PC-9 (cell line): ENCODE measurements at places on chromosomes 4 and X. TPM values are rescaled to one million over a fixed set of nuclear protein-coding genes. Genes with fewer than 3 reads are reported as not detected.

GRCh38 chrX:154046940-154047610 is 27.4 kb upstream of the IRAK1 start:
- DNase-seq = no peak

GRCh38 chr4:169724260-169724659 is 33.5 kb downstream of the HPF1 start:
- no peak for DNase-seq

DNA sequence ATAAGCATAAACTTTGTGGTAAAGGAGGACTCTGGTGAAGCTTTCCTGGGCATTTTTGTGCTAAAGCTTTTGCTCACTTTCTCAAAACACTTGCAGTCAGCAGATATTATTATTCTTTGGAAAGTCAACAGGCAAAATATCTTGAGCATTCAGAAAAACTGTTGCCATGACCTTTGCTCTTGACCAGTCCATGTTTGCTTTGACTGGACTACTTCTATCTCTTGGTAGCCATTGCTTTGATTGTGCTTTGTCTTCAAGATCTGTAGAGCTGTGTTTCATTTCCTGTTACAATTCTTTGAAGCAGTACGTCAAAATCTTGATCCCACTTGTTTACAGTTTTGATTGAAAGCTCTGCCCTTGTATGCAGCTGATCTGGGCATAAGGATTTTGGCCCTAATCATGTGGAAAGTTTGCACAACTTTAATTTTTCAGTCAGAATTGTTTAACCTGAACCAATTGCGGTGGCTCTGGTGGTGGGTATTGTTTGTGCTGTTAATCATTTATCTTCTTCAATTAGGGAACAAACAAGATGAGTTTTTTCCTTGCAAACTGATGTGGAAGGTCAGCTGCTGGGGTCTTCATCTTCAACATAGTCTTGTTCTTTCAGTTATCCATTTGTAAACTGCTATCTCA is 121.5 kb upstream of the NUDT6 start:
- DNase-seq = no peak

DNA sequence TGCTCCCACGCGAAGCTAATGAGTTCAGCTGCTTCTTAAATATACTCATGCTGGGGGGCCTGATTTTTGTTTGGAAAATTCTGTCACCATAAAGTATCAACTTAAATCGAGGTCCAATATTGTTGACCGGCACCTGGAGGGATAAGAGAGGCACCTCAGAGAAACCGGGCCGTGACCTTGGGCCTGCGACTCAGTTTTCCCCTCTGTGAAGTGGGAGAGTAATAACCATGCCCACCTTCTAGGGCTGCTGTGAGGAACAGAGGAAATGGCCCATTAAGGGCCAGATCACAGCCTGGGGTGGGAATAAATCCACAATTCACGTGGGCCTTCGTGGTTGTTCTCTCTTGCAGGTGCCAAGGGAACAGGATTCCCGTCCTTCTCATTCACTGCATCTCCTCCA is 39.4 kb downstream of the ZBTB49 start:
- DNase-seq = no peak

GRCh38 chrX:119036107-119037029 is 36.4 kb upstream of the CT47C1 start:
- peak; percentile 82 for DNase-seq

- no peak for DNase-seq
Measured at GRCh38 chr4:56654238-56654632, 26.9 kb downstream of the HOPX start.

DNA sequence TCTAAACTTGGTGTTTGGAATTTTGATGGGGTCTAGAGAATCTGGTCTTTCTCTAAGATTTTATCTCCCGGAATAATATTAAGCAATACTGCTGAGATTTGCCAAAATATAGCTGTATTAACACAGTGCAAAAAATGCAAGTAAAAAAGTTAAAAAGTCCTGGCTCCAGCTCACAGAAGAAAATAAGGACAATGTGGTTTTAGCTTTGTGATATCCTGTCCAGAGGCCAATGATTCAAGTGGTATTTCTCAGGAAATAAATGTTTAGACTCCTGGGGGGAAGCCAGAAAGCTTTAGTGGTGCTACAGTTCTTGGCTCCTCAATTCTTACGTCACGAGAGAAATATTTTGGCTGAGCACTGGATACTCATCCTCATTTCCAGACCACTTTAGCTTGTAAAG is 40.9 kb upstream of the IL13RA2 start:
- DNase-seq = no peak

DNA sequence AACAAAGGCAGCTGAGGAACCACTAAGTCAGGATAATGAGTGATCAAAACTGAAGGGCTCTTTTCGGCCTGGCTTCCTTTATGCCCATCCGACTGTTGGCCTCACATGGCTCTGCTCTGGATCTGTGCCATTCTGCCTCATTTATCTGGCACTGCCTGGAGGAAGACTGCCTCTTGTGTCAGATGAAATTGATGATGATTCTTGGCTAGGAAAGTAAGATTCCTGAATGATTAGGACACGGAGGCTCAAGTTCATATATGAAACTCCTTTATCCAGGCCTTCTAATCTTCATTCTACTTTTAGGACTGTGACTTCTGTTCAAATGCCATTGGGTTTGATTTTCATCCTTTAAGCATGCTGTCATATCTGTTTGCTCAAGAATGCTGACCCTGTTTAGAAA is 475.4 kb upstream of the RPS6KA3 start:
- DNase-seq = no peak

- no peak for DNase-seq
Measured at GRCh38 chr4:136277741-136278140, 1254.6 kb downstream of the PCDH18 start.

The HELT gene
- not detected in 2 replicates for total RNA-seq

The ERAS gene
- total RNA-seq = 0.50 TPM in 1 of 2 replicates, not detected in the other
